ENCODE measurements at places on chromosomes 1 and 21. TPM values are rescaled to one million over a fixed set of nuclear protein-coding genes. Genes with fewer than 3 reads are reported as not detected.

DNA sequence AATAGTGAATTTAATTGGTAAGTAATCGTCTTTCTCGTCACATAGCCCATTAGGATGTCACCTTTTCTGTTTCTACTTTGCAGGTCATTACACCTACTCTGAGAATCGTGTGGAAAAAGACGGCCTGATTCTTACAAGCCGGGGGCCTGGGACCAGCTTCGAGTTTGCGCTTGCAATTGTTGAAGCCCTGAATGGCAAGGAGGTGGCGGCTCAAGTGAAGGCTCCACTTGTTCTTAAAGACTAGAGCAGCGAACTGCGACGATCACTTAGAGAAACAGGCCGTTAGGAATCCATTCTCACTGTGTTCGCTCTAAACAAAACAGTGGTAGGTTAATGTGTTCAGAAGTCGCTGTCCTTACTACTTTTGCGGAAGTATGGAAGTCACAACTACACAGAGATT, 23.3 kb downstream of the PARK7 start:
- no peaks in the 10 kb centered on the region for H3K27me3 ChIP-seq
- H3K4me3 ChIP-seq = no peak overlapping the region
- no peak for DNase-seq
- no peak overlapping the region for H3K27ac ChIP-seq
- H3K36me3 ChIP-seq = peaks cover 71% of the 10 kb centered on the region

- no peak for DNase-seq
- H3K27me3 ChIP-seq = no peaks in the 10 kb centered on the region
- no peak overlapping the region for H3K27ac ChIP-seq
- no peaks in the 10 kb centered on the region for H3K4me1 ChIP-seq
Measured at GRCh38 chr1:85569122-85569521, 11.4 kb upstream of the CCN1 start.

DNA sequence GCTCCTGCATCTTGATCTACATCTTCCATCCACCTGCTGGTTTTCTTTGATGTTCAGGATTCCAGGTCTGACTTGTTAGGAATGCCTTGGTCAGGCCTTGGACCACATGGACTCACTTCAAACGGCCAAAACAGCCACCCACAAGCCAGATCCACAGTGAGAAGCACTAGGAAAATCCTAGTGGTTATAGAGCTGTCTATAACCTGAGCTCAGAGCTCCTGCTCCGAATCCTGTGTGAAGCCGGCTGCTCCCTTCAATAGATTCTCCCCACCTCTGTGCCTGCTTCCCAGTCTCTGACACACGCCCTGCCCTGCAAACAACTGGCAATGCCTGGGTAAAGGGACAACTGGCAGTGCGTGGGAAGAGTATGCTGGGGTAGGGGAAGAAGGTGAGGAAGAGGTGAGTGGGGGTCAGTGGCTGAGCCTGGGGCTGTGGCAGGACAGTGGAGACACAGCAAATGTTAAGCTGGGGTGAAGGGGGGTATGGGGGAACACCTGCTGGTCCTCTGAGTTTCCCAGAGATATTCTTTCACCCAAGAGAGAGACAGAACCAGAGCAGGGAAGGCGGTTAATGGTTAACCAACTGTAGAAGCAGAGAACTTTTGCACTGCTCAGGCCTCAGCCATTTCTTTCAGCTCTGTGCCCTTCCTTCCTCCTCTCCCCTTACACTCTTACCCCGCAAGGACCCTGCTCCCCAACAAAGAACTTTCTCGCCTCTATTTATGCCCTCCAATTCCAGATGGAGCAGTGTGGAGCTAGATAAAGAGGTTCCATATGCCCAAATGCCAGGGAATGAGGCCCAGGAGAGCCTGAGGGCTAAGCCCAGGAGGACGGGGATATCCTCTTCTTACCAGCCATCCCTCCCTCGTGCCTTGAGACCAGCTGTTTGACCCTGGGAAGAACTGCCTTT, 4.5 kb downstream of the PLXNA2 start:
- H3K36me3 ChIP-seq = no peaks in the 10 kb centered on the region
- no peak for DNase-seq
- H3K4me1 ChIP-seq = no peaks in the 10 kb centered on the region
- no peak overlapping the region for H3K27ac ChIP-seq
- H3K27me3 ChIP-seq = peaks cover 24% of the 10 kb centered on the region
- H3K4me3 ChIP-seq = no peak overlapping the region

DNA sequence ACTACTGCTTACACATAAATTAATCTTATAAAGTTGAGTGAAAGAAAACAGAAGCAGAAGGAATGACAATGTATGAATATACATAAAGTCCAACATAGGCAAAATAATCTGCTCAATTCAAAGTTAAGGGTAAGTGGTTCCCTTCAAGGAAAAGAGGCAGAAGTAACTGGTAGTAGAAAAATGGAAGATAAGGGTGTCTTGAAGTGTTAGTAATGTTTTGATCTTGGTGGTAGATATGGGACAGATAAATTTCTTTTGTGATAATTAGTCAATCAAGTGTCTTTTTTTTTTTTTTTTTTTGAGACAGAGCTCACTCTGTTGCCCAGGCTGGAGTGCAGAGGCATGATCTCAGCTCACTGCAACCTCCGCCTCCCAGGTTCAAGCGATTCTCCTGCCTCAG, 12.7 kb downstream of the USP48 start:
- no peak for DNase-seq
- no peaks in the 10 kb centered on the region for H3K36me3 ChIP-seq
- H3K4me3 ChIP-seq = no peak overlapping the region
- no peak overlapping the region for H3K27ac ChIP-seq
- H3K4me1 ChIP-seq = no peaks in the 10 kb centered on the region
- no peaks in the 10 kb centered on the region for H3K27me3 ChIP-seq

GRCh38 chr1:205232127-205232820, 4.5 kb downstream of the TMCC2 start:
- H3K36me3 ChIP-seq = no peaks in the 10 kb centered on the region
- no peaks in the 10 kb centered on the region for H3K27me3 ChIP-seq
- H3K27ac ChIP-seq = no peak overlapping the region
- no peak overlapping the region for H3K4me3 ChIP-seq

DNA sequence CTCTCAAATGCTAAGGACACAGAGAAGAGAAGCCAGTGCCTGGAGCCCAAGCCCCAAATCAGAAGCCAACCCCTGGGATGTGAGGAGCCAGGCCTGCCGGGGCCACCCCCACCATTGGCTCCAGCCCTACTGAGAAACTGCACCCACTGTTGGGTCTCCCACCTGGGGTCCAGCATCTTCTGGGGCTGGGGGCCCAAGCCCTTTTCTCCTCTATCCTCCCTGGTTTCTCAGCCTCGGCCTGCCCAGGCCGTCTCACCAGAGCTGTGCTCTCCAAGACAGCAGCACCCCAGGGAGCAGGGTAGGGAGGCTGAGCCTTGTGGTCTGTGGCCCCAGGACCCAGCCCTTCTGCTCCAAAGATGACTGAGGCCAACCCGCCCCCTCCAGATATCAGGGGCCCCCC, 37.9 kb downstream of the SDC3 start:
- H3K27ac ChIP-seq = no peak overlapping the region
- DNase-seq = no peak
- no peaks in the 10 kb centered on the region for H3K4me1 ChIP-seq
- no peaks in the 10 kb centered on the region for H3K27me3 ChIP-seq
- H3K4me3 ChIP-seq = no peak overlapping the region

- no peaks in the 10 kb centered on the region for H3K4me1 ChIP-seq
- no peaks in the 10 kb centered on the region for H3K36me3 ChIP-seq
- no peaks in the 10 kb centered on the region for H3K27me3 ChIP-seq
- no peak for DNase-seq
- no peak overlapping the region for H3K27ac ChIP-seq
- no peak overlapping the region for H3K4me3 ChIP-seq
Measured at GRCh38 chr1:63414691-63415365, 47.4 kb downstream of the ALG6 start.

- no peaks in the 10 kb centered on the region for H3K27me3 ChIP-seq
- DNase-seq = no peak
- no peaks in the 10 kb centered on the region for H3K4me1 ChIP-seq
- peaks cover 28% of the 10 kb centered on the region for H3K36me3 ChIP-seq
Measured at GRCh38 chr1:93078203-93078602, 880 bp upstream of the MTF2 start.

DNA sequence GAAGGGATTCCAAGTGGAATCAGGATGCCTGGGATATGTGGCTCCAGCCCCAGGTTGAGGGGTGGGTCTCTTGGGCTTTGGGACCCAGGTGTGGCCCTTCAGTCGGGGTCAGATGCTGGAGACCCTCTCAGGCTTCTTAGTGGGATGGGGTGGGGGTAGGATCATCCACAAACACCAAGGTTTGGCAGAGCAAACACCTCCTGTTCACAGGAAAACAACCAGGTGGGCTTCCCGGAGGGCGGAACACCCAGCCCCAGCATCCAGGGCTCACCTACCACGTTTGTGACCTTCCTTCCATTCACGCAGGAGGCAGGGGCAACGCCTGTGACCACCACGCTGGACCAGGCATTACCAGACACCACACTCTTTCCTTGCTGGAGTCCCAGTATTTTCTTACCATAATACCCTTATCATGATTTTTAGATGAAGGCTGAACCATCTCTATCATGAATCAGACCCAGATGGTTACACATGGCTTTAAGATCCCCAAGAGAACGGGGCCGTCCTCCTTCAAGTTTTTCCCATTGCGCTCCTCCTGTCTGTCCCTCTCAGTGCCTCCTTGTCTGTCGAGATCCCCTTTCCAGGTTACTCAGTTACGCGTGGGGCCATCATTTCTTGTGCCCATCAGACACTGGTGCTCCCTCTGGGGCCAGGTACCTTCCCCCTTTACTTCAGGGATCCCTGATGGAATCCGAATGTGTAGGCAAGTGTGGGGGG, 428.2 kb downstream of the NPHP4 start:
- H3K36me3 ChIP-seq = peaks cover 1% of the 10 kb centered on the region
- no peak overlapping the region for H3K4me3 ChIP-seq
- H3K27ac ChIP-seq = no peak overlapping the region
- DNase-seq = no peak
- no peaks in the 10 kb centered on the region for H3K27me3 ChIP-seq
- H3K4me1 ChIP-seq = no peaks in the 10 kb centered on the region

DNA sequence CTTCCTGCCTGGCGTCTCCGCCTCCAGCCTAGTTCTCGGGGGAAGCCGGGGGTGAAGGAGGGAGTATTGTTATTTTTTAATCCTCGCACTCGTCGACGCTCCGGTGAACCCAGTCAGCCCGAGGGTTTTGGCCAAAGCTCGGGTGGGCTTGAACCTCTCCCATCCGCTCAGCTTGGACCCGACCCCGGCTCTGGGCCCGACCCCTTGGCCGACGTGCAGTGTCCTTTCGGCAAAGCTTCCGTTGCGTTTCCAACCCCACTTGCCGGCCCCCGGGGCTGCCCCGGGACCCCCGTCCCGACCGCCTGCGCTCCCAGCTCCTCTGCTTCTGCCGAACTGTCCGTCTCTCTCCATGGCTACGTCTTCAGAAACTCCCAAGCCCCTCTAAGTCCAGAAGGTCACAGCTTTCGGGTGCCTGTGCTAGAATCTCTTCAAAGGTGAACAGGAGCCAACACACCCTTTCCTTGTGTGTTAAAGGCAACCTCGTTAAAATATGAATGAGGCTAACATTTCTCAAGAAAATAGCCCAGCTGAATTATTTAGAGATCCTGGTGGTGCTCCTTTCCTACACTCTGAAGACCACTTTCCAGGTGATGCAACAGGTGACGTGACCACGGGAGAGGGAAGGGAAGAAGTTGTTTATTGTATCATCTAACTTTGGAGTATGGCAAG, 647 bp downstream of the DESI2 start:
- peak; percentile 33 for DNase-seq
- no peaks in the 10 kb centered on the region for H3K27me3 ChIP-seq
- H3K27ac ChIP-seq = no peak overlapping the region
- H3K4me3 ChIP-seq = no peak overlapping the region
- H3K4me1 ChIP-seq = peaks cover 15% of the 10 kb centered on the region

GRCh38 chr1:42442662-42443061, 13.2 kb downstream of the ZMYND12 start:
- H3K27me3 ChIP-seq = no peaks in the 10 kb centered on the region
- no peak for DNase-seq
- H3K27ac ChIP-seq = no peak overlapping the region
- no peaks in the 10 kb centered on the region for H3K36me3 ChIP-seq

- no peak overlapping the region for H3K27ac ChIP-seq
- H3K27me3 ChIP-seq = no peaks in the 10 kb centered on the region
- H3K4me3 ChIP-seq = no peak overlapping the region
- H3K4me1 ChIP-seq = no peaks in the 10 kb centered on the region
Measured at GRCh38 chr1:218573925-218574324, 228.8 kb downstream of the TGFB2 start.

DNA sequence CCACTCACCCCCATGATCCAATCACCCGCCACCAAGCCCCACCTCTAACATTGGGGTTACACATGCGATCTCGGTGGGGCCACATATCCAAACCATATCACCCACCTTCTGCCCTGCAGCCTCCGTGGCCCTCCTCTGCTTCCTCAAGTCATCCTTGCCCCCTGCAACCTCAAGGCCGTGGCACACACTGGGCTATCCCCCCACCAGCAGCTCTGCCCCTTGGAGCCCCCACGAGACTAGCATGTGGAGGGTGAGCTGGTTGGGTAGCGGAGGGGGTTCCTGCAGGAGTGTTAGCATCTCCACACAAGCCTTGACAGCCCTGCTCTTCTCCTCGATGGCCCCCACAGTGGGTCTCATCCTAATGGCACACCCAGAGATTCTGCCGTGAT, 100.8 kb downstream of the TOMM20 start:
- no peaks in the 10 kb centered on the region for H3K4me1 ChIP-seq
- H3K36me3 ChIP-seq = peaks cover 3% of the 10 kb centered on the region
- DNase-seq = no peak
- H3K4me3 ChIP-seq = no peak overlapping the region
- no peaks in the 10 kb centered on the region for H3K27me3 ChIP-seq

TUT4 gene
- total RNA-seq = 52.6 TPM

LORICRIN gene
- not detected for total RNA-seq

Measured in H9 (cell line).